ENCODE measurements at places on chromosomes 6 and 20. TPM values are rescaled to one million over a fixed set of nuclear protein-coding genes. Genes with fewer than 3 reads are reported as not detected.

The CDC40 gene
- 32.9 TPM for total RNA-seq

The STX7 gene
- total RNA-seq, result 49.9 TPM

- DNase-seq, result no peak
These were observed 25.5 kb upstream of the MANEA start for GRCh38 chr6:95551678-95552324.

GRCh38 chr6:135086414-135086764 lies 31.8 kb upstream of the HBS1L start:
- no peak for DNase-seq

DNA sequence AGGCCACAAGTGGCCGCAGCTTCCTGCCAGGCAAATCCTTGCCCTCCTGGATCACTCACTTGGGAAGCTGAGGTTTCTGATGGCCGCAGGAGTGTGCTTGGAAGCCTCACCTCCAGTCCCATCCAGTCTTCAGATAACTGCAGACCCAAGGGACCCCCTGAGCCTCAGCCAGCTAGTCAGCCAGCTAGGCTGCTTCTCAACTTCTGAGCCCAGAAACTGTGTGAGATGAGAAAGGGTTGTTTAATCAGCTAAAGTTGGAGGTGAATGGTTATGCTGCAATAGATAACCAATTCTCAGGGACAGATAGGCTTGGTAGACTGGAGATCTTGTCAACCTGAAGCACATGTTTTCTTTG lies 96.9 kb downstream of the THBS2 start:
- DNase-seq, result no peak

The DNPH1 gene
- 10.2 TPM for total RNA-seq

GRCh38 chr6:134363323-134364039 lies 45.6 kb upstream of the SGK1 start:
- no peak for DNase-seq

The VIP gene
- not detected for total RNA-seq

The RAET1L gene
- not detected for total RNA-seq

GRCh38 chr6:14440940-14441781 lies 323.6 kb downstream of the CD83 start:
- DNase-seq, result no peak

GRCh38 chr6:158868122-158868480 lies 48.9 kb upstream of the EZR start:
- peak; percentile 42 for DNase-seq

Data from natural killer cell (primary cell).